Stimulated activated CD8-positive, alpha-beta memory T cell treated with anti-CD3 and anti-CD28 coated beads, Interleukin-15, amount 100 ng/mL, for 24 hours (primary cell): ENCODE measurements at places on chromosomes 7 and 10.

DNA sequence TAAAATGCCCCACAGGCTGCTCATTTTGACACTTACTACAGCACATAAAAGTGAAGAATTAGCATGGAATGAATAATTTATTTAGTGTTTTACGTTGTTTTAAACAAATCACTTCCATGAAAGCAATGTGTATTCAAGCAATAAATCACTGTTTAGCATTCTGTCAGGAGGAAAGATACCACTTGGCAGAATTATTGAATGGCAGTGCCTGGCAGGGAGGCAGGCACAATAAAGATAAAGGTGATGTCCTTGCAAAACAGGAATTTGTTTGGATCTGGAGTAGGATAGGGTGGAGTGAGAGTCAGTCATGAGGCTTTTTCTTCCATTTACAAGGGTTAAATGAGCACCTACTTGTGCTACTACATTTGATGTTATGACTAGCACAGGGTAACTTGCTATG, 190.8 kb downstream of the SORCS1 start:
- no peak for DNase-seq

DNA sequence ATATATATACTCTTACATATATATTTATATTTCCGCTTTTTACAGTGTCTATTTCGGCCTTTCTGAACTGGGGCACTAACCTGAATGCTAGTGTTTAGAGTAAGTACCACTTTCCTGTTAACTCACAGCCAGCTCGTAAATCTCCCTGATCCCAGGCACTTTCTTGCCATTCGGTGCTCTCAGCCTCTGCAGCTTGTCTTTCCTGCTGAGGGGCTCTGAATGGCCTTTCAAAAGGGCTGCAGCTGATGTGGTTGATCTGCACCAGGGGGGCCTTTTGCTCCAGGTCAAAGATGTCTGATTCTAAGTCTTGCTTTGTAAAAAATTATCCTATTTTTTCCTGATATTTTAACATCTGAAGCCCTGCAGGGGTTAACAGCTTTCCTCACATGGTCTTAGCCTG, 25.5 kb upstream of the HPS1 start:
- no peak for DNase-seq

DNA sequence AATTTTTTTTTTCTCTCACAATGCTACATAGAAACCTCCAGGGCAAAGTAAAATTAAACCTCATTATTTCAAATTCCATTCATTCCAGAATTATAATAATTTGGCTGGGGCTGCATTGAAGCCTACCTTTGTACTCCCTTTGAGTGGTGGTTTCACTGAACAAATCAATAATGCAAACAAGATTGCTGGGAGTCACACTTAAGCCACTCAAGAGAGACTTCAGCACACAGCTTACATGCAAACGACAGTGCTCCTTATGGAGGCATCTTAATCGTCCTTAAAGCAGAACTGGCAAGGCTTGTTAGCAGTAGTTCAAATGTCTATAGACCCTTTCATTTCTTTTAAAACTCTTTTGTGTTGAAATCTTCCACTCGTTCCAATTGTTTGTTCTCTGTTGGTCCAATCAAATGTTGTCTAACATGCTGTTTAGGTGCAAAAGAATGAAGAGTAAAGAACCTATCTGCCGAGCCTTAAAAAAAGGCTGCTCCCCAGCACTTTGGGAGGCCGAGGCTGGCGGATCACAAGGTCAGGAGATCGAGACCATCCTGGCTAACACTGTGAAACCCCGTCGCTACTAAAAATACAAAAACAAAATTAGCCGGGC, 294.9 kb downstream of the FGFR2 start:
- DNase-seq = no peak

- DNase-seq = no peak
Observed at GRCh38 chr10:36188080-36188453, 546.0 kb upstream of the FZD8 start.

DNA sequence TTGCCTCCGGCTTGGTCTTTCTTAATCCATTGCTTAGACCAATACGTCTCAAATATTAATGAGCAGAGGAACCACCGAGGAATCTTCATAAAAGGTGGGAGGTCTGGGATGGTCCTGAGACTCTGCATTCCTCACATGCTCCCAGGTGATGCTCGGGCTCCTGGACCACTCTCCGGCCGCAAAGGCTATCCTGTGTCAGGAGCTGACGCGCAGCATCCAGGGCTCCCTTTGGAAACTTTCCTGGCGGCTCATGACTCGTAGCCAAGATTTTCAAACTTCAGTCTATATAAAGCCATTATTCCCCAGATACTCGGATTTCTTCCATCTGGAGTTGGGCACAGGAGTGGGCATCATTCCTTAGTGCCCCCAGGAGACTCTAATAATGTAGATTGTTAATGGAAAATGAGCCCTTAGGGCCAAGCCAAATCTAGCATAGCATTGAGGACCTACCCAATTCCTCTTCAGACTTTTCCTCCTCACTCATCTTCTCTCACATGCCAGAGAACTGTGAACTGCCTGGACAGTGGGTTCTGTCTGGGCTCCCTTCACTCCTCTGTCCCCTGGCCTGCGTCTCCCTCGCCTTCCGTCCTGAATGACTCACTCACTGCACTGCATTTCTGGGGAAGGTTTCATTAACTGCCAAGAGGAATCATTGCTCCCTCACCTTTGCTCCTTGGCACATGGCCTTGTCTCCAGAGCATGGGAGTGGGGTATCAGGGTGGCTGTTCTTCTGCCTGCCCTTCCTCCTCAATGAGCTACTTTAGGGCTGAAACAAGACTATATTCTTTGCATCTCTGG, 89.3 kb downstream of the MKI67 start:
- no peak for DNase-seq

GRCh38 chr10:58952747-58953466, 223.5 kb upstream of the PHYHIPL start:
- no peak for DNase-seq

- DNase-seq = no peak
Observed at GRCh38 chr10:90373911-90374310, 483.9 kb downstream of the HTR7 start.

DNA sequence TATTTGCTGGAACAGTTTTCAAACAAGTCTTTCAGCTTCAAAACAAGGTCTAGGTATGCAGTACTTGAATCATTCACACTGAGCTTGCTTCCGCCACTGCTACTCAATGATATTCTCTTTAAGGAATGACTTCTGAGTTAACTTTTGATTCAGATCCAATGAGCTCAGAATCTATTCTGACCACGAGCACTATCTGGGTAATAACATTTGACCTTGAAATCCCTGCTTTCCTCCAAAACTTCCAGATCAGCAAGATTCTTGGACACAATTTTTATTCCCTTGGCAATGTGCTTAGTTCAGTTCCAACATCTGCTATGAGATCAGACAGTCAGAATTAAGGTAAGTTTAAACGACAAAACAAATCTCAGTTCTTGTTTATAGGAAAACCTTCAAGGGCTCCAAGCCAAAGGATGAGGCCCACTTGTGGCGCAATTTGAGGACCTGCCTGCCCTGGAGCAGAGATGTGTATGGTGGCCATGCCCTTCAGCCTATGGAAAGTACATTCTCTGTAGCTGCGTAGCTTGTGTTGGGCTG, 87.2 kb downstream of the RNF216 start:
- no peak for DNase-seq
